ENCODE measurements at places on chromosomes 6 and 20.
A peak's percentile ranks its signal among the peaks of the same experiment; 100 is the strongest.

- no peaks in the 10 kb centered on the region for H3K27me3 ChIP-seq
- H3K36me3 ChIP-seq, result no peaks in the 10 kb centered on the region
- H3K4me1 ChIP-seq, result no peaks in the 10 kb centered on the region
Observed at GRCh38 chr6:93344333-93344835, 75.0 kb downstream of the EPHA7 start.

DNA sequence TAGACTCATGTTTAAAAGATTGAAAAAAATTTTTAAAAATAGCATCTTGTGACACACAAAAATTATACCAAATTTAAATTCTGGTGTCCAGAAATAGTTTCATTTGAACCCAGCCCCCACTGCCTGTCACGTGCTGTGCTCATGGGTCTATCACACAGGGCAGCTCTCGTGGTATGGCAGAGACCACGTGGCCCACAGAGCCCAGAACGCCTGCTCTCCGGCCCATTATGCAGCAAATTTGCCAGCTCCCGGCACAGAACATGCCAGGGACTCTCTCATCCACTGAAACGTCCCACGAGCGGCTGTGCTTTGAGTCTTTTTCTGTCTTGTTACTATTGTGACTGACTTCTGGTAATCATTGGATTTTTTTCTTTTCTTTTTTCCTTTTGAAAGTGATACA, 224.3 kb downstream of the TTLL2 start:
- H3K4me1 ChIP-seq, result peaks cover 4% of the 10 kb centered on the region
- H3K36me3 ChIP-seq, result no peaks in the 10 kb centered on the region
- H3K27me3 ChIP-seq, result no peaks in the 10 kb centered on the region
- H3K4me3 ChIP-seq, result no peak overlapping the region
- no peak for ATAC-seq

DNA sequence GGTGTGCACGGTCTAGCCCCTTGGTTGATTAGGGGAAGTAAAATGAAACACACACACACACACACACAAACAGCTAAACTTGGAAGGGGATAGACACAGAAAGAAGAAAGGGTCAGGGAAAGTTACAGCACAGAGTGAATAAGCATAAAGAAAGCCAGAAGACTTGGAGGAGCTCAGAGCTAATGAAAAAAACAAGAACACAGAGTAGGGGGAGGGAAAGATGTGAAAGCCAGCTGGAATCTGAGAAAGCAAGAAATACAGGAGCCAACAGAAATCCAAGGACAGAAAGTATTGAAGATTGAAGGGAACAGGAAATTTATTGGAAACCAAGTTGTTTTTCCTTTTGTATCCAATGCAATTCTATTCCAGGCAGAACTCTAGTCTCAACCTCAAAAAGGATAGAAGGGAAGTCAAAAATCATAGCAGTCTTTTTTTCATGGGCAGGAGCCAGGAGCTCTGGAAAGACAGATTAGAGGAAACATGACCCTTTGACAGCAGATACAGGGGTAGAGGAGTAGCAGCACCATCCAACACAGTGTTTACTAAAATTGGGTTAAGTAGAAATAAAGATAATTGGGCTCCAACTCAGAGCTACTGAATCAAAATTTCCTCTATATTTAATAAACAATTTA, 10.1 kb downstream of the HMGCLL1 start:
- no peaks in the 10 kb centered on the region for H3K27me3 ChIP-seq
- H3K4me1 ChIP-seq, result no peaks in the 10 kb centered on the region
- ATAC-seq, result peak; percentile 85
- no peak overlapping the region for H3K4me3 ChIP-seq
- peak overlapping the region; percentile 23 for H3K27ac ChIP-seq

DNA sequence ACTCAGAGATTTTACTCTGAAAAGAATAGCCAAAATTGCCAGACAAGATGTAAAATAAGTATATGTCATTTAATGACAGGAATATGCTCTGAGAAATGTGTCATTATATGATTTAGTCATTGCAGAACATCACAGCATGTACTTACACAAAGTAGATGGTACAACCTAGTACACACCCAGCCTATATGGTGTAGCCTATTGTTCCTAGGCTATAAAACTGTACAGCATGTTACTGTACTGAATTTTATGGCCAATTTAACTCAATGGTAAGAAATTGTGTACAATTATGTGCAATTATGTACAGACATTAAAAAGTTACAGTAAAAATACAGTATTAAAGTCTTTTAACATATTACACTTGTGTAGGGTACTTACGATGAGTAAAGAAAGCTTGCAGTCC, 311.9 kb upstream of the EPHA7 start:
- no peak overlapping the region for H3K27ac ChIP-seq
- no peaks in the 10 kb centered on the region for H3K27me3 ChIP-seq
- no peak for ATAC-seq
- H3K4me3 ChIP-seq, result no peak overlapping the region

DNA sequence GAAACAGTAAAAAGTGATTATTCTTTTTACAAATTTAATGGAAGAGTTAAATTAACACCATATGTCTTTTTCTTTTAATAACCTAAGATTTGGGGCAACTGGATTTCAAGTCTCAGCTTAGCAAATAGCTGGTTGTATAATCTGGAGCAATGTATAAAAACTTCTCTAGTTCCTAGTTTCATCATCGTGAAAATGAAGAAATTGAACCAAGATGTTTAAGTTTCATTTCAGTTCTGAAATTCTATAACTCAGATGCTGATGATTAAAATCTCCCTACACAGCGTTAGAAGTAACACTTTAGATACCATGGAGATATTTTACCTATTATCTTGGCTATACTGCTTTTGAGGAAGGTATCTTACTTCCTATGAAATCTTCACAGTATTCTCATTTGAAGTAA, 252.0 kb downstream of the KIF16B start:
- no peaks in the 10 kb centered on the region for H3K4me1 ChIP-seq
- no peaks in the 10 kb centered on the region for H3K27me3 ChIP-seq
- no peak overlapping the region for H3K27ac ChIP-seq
